ENCODE measurements at places on chromosomes 5 and 9.

DNA sequence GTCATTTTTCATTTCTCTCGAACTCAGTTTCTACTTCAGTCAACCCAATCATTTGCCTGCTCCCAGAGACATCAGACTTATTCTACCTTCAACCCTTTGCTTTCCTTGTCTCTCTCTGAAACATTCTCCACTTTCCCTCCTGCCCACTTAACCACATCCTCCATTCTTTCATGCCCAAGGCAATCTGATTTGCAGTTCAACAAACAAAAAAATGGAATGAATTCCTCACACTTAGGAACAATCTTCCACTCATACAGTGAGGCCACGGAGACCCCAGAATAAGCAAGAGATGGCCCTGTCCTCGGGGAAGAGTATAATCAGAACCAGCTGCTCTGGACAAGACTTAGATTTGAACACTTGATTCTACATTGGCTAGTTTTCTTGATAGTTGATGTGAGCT, 180.5 kb downstream of the RFK start:
- DNase-seq = no peak

- DNase-seq = no peak
Observed at GRCh38 chr5:100777680-100778300, 125.3 kb downstream of the ST8SIA4 start.

DNA sequence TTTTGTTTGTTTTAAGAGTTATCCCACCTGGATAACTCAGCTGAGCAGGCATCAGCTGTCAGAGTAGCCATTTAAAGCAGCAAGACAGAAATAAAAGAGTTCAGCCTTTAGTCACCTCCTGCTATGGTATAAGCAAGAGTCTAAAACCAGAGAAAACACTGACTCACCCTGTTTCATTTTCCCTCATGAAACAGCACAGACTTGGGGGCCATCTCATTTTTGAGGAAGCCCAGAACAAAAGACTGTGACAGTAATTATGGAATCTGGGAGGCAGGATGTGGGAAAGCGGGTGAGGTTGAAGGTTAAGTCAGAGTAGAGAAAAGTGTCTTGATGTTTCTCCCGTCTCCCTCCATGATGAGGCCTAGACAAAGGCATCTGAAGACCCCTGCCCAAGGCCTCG, 90.2 kb upstream of the FAM174A start:
- no peak for DNase-seq

GRCh38 chr9:111298731-111299598, 31.1 kb downstream of the OR2K2 start:
- DNase-seq = no peak

DNA sequence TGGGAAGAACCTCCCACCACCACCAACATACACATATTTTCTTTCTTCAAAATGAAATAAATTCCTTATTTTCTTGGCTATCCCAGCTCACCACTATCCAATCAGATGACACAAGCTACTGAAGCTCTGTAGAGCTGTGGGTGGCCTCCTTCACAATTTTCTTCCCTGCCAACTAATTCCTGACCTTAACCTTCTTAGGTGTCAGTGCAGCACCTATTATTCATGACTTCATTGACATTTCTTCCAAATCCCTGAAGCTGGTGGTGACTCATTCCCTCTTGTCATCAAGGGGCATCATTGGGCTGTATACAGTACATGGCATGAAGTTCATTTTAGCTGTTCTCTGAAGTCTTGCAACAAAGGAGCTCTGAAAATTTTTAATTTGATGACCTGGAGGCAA, 42.0 kb upstream of the ADRA1B start:
- no peak for DNase-seq

Measured in activated CD4-positive, alpha-beta T cell treated with anti-CD3 and anti-CD28 coated beads, Interleukin-2, amount 50 U/mL, for 1 hour (primary cell).